ENCODE measurements at places on chromosomes 5 and 9.

DNA sequence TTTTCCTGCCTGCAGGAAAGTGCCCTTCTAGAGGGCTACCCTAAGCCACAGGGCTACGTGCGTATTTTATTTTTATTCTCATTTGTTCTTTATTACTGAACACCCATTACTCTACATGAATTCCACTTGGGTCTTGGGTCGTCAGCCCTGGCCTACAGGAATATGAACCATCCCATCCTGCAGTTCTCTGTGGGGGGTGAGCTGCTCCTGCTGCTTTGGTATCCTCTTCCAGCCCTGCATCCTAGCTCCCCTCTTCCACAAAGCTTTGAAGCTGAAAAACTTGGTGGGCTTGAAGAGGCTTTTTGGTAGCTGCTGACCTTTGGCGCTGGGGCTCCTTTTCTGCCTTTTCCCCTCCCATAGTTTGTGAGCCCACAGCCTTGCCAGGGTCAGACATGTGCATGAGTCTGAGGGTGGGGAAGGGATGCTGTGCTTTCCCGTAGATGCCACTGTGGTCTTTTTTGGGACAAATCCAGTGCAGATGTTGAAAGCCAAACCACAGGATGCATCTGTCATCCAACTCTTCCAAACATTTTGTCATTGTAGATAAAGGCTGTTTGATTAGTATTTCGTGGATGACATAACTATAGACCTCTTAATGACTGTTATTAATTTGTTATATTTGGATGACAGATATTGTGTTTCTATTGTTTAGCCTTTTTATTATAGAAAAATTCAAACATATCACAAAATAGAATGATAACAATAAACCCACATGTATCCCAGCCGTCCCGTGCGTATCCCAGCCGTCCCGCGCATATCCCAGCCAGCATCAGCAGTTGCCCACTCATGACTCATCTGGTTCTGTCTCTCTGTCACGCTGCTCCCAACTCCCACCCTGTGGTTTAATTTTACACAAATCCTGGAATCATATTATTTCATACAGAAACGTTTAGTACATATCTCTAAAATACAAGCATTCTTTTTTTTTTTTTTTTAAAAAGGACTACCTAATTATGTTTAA lies 43.9 kb downstream of the SLC46A2 start:
- no peak for DNase-seq

GRCh38 chr5:180636016-180636402 lies 13.4 kb downstream of the FLT4 start:
- DNase-seq = no peak

- DNase-seq = no peak
These were observed 239.6 kb upstream of the IRX1 start for GRCh38 chr5:3356016-3356415.

GRCh38 chr5:83470526-83471404 lies 779 bp upstream of the VCAN start:
- no peak for DNase-seq

DNA sequence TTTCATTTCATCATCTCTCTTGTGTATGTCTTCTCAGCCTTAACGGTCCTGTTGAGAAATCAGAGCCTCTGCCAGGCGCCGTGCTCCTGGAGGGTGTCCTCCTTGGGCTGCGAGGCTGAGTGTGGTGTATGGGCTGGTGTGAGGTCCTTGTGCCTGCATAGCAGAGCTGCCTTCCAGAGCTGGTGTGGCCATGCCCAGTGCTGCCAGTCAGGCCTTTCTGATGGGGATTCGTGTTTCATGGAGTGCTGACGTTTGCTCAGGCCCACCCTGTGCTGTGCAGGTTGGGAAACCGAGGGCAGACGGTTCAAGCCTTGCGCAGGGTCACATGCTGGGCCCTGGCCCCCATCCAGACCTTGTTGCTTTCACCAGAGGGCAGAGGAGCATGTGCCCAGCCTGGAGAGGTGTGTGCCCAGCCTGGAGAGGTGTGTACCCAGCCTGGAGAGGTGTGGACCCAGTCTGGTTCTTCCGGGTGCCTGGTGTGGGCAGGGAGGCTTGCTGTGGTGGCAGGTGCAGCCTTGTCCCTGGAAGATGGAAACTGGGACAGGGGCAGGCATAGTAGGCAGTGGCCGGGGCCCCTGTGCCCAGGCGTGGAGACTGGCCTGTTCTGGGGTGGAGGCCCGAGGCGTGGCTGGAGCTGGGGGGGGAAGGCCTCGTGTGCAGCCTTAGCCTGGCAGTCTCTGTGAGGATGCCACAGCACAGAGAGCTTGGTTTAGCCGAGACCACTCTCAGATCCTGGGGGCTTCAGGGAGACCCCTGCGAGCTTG lies 84.0 kb downstream of the RXRA start:
- DNase-seq = no peak

DNA sequence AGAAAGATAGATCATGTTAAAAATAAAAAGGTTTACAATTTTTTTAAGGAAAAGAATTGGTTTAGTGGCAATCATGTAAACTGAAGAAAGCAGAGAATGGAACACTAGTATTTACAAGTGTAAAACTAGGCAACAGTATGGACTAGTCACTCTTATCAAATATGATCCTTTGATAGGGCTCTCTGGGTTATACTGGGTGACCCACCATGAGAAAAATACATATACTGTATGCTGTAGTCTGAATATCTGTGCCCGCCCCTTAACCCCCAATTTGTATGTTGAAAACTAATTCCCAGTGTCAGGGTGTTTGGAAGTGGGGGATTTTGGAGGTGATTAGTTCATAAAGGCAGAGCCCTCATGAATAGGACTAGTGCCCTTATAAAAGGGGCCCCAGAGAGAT lies 236.8 kb upstream of the TARS1 start:
- DNase-seq = no peak

DNA sequence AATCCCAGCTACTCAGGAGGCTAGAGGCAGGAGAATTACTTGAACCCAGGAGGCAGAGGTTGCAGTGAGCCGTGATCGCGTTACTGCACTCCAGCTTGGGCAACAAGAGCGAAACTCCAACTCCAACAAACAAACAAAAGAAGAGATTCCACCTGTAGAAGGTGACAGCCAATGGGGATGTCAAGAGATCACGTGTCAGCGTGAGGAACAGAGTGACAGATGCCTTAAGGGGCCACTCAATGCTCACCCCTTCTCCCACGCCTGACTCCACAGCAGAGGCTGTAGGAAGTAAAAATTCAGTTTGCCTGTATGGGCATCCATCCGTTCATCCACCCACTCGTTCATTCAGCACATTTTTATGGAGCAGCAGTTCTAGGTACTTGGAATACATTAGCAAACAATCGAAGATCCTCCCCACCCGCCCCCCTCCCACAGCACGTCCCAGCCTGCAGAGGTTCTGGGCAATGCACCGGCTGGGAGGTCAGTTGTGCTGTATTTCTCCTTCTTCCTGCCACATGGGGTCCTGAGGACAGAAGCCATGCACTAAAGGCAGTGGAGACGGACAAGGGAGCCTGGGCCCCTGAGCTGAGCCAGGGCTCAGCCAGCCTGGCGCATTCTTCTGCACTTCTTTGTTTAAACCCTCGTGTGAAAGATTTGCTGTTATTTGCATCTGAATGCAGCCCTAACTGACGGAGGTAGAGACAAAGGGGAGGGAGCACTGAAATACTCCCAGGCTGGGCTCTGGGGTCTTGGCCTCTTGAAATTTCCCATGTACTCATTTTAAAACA lies 11.3 kb upstream of the RNF130 start:
- no peak for DNase-seq

GRCh38 chr9:80204054-80204453 lies 632.3 kb downstream of the TLE4 start:
- DNase-seq = no peak

GRCh38 chr9:98117984-98118639 lies 910 bp downstream of the TRIM14 start:
- peak; percentile 58 for DNase-seq

- no peak for DNase-seq
These were observed 120.2 kb upstream of the SAP30L start for GRCh38 chr5:154325566-154325965.

- no peak for DNase-seq
These were observed 513.9 kb downstream of the CTNND2 start for GRCh38 chr5:11390291-11390767.

- no peak for DNase-seq
These were observed 13.7 kb downstream of the NUDT2 start for GRCh38 chr9:34343090-34343489.

DNA sequence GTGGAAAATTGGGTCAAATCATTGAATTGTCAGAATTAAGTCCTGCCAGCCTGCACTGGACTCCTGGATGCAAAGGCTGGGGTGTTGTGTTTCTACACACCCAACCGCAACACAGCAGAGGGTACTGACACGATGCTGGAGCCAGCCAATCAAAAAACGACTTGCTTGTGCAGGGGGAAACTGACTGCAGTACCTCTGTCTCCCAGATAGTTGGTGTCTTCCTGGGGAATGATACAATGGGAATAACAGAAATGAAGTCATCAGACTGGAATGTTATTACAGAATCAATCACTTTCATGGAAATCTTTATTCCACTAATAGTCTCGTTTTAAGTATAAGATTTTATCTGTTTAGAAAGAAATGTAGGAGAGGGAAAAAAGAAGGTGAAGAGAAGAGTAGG lies 330.3 kb downstream of the MLLT3 start:
- no peak for DNase-seq

GRCh38 chr5:69491838-69492390 lies 676 bp upstream of the OCLN start:
- DNase-seq = no peak

- DNase-seq = no peak
These were observed 165.5 kb downstream of the RORB start for GRCh38 chr9:74662674-74663073.

DNA sequence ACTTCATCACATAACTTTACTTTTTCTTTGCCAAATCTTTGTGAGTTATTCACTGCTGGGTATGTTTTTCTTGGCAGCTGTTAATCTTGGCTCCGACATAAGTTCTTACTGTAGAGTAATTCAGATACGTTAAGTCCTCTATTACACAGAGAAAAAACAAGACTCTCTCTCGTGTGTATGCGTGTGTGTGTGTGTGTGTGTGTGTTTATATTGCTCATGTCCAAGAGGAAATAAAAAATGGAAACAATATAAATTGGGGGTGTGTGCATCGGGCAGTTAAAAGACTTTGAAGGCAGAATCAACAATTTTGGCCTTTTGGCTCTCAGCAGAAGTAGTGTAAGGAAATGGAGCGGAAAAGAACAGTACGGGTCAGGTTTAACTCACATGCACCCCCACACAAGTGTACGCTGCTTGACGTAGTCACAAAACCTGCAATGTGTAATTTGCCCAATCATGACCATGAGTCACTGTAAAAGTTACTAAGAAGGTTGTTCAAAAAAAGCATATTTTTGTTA lies 67.2 kb upstream of the IFNE start:
- no peak for DNase-seq

Measured in activated T-cell treated with anti-CD3 and anti-CD28 coated beads, Interleukin-2, amount 50 U/mL, for 48 hours (primary cell).